Lower lobe of right lung (tissue), 2 donors: ENCODE measurements at places on chromosomes 7 and 10. TPM values are rescaled to one million over a fixed set of nuclear protein-coding genes. Genes with fewer than 3 reads are reported as not detected.

The GRM3 gene
- not detected for total RNA-seq

DNA sequence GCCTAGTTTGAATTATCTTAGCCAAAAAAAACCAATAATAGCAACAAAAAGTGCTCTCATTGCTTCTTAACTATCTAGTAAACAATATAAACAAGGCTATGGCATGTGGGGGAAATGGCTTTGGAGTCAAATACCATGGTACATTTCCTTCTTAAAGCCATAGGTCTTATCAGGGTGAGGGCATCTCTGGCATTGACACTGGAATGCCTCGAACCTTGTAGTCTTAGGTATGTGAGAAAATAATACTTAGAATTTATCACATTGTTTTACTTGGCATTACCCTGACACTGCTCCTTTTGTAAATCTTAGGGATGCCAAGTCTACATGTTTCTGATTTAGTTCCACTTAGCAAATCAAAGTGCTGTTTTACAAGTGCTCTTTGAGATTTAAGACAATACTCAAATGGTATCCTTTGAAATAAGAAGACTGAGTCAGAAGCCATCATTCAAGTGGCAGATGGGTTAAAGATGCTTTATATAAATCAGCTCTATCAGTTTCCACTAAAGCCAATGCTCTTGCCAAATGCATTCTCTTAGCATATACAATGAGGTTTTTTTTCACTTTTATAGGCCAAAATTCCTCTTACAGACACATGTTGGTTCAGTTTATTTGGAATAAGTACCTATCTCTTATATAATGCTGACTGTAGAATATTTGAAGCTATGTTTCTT, 155.2 kb downstream of the HPSE2 start:
- H3K4me1 ChIP-seq: no peaks in the 10 kb centered on the region
- H3K4me3 ChIP-seq: no peak overlapping the region
- no peaks in the 10 kb centered on the region for H3K36me3 ChIP-seq
- no peak overlapping the region for H3K27ac ChIP-seq

DNA sequence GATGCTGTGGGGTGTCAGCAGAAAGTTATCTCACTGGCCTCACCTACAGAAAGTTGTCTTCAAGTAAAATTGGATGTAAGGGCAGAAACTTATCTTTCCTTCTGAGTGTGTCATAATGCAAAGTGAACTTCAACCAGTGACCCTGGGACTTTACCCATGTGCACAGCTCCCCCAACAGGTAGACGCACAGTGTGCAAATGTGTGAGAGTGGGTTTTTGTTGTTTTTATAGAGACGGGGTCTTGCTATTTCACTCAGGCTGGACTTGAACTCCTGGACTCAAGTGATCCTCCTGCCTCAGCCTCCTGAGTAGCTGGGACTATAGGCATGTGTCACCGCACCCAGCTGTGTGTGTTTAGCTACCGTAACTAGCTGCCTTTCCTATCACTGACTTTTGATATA, 6.4 kb upstream of the KAZALD1 start:
- no peak overlapping the region for H3K27ac ChIP-seq
- H3K27me3 ChIP-seq: peaks cover 13% of the 10 kb centered on the region
- H3K4me1 ChIP-seq: peaks cover 8% of the 10 kb centered on the region
- no peak for DNase-seq

DNA sequence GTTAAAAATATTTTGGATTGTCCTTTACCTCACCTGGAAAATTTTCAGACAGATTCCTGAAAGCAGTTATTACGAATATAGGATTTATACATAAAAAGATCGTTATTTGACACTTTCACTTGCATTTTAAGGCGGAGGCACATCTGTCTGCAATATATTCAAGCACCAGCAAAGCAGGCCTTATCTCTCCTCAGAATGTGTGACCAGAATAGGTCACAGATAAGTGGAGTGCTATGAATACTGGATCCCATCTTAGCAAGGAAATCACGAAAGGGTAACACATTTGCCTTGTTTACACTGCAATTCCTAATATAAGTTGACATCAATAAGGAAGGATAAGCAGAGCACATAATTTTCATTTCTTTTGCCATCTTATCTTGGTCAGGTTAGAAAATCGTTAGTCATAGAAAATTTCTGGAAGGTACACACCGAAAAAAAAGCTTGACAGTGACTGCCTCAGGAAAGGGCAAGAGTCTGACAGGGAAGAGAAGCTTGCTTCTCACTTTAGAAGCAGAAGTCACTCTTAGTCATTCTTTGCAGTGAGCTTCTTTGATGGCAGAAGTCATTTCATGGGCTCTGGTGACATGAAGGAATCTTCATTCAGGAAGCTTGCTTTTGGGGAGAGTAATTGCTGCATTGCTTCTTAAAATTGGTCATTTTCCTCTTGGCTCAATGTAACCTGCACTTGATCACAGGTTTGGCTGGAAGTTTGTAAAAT, 98.1 kb upstream of the STK17A start:
- no peak overlapping the region for H3K4me3 ChIP-seq
- H3K4me1 ChIP-seq: peaks cover 10% of the 10 kb centered on the region
- DNase-seq: no peak
- H3K27ac ChIP-seq: no peak overlapping the region
- H3K36me3 ChIP-seq: no peaks in the 10 kb centered on the region
- no peaks in the 10 kb centered on the region for H3K27me3 ChIP-seq

DNA sequence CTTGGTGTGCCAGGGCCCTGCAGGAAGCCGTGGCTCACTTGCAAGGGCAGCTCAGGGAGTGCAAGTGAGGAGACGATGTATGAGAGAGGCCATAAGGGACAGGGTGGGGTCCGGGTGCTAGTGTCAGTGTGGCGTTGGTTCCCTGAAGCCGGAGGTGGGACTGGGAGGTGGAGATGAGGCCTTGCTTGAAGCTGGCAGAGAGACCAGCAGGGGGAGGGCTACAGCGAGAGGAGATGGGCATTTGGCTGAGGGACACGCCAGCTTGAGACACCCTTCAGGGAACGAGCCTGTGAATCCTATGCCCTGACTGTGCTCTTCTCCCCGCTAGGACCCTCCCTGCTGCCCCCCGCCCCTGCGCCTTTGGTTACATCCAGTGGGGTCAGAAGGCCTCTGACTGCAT, 529.1 kb downstream of the TCERG1L start:
- H3K4me1 ChIP-seq: no peaks in the 10 kb centered on the region
- no peaks in the 10 kb centered on the region for H3K27me3 ChIP-seq
- no peaks in the 10 kb centered on the region for H3K36me3 ChIP-seq
- DNase-seq: no peak
- H3K27ac ChIP-seq: no peak overlapping the region

- no peak for DNase-seq
- H3K27ac ChIP-seq: no peak overlapping the region
- no peaks in the 10 kb centered on the region for H3K27me3 ChIP-seq
- no peak overlapping the region for H3K4me3 ChIP-seq
- peaks cover 17% of the 10 kb centered on the region for H3K36me3 ChIP-seq
These were observed 28.3 kb downstream of the NCAPG2 start for GRCh38 chr7:158676171-158676840.

GRCh38 chr7:49321843-49322242, 397.5 kb downstream of the CDC14C start:
- no peak for DNase-seq
- H3K27me3 ChIP-seq: no peaks in the 10 kb centered on the region
- H3K27ac ChIP-seq: no peak overlapping the region
- no peaks in the 10 kb centered on the region for H3K4me1 ChIP-seq
- H3K4me3 ChIP-seq: no peak overlapping the region

DNA sequence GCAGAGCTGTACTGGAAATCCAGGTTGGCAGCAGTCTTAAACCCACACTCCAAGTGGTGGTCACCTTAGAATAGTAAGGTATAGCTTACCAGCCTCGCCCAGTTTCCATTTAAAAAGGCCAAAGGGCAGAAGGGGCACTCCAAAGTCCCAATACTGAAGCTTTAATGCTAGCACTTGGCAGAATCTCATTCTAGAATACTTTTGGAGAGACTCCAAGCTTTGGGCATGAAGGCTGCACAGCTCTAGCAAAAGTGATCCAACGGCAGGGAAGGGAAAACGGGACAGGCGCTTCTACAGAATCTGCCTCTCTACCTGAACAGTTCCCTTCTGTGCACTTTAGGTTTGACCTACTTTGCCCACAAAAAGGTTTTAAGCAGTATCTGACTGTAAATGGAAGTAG, 19.7 kb downstream of the SMURF1 start:
- H3K4me1 ChIP-seq: peaks cover 92% of the 10 kb centered on the region
- H3K36me3 ChIP-seq: no peaks in the 10 kb centered on the region
- H3K27ac ChIP-seq: peak overlapping the region; percentile 80
- no peak for DNase-seq
- no peak overlapping the region for H3K4me3 ChIP-seq

DNA sequence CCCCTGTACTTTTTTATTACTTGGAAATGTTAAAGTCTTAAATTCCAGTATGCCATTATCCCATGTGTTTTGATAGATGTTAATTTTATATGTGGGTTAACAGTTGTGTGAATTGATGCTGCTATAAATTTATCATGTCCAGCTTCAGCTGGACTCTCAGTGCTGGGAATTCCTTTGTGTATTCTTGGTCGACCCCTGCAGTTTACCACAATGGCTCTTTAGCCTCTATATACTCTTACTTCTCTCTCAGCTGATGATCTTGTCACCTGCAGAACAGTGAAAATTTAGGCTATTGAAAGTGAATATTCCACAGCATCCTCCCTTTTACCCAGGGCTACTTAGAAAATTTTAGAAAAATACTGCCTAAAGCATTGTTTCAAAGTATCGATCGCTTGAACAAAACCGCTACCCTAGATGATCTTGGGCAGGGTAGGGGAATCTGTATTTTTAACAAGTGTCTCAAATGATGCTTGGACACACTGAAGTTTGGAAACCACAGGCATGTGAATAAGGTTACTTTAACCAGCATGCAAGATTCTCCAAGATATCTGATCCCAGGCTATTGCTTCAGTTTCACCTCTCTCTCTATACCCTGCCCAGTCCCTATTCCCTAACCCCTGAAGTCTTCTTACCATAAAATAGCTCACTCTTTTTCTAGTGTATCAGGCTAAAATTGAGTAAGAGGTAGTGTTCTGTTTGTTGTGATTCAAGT, 25.4 kb downstream of the LCOR start:
- H3K27me3 ChIP-seq: no peaks in the 10 kb centered on the region
- peaks cover 17% of the 10 kb centered on the region for H3K4me1 ChIP-seq
- H3K36me3 ChIP-seq: peaks cover 14% of the 10 kb centered on the region
- no peak overlapping the region for H3K4me3 ChIP-seq

The MTPN gene
- 144 TPM for total RNA-seq

DNA sequence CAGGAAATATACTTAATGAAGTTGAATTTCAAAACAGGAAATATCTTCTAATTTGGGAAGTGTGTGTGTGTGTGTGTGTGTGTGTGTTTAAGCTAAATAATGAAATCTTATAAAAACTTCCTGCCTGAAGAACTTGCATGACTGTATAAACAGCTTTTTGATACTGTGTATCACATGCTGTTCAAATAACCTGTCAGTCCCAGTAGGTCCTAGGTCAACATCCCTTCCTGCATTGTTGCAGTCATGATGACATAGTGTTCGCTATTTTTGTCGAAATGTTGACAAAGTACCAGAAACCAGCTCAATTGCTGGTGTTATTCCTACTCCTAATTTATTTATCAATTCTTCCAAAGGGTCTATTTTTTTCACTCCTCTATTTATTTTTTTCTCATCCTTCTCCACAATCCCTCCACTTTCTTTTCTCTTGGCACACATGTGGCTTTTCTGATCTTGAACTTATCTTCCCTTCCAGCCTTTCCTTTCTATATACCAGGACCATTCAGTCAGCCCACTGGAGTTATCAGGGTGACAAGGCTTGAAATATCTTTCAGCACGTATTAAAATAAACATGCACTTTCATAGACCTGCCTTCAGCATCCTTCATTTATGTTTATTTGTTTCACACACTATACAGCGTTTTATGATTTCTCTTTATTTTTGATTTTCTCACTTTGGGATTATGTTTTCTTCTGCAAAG, 115.8 kb downstream of the PLXDC2 start:
- H3K27me3 ChIP-seq: no peaks in the 10 kb centered on the region
- no peak overlapping the region for H3K4me3 ChIP-seq
- peak overlapping the region; percentile 2 for H3K27ac ChIP-seq
- peaks cover 42% of the 10 kb centered on the region for H3K4me1 ChIP-seq

- no peaks in the 10 kb centered on the region for H3K36me3 ChIP-seq
- no peak overlapping the region for H3K27ac ChIP-seq
- no peak overlapping the region for H3K4me3 ChIP-seq
- no peaks in the 10 kb centered on the region for H3K4me1 ChIP-seq
These were observed 322.8 kb upstream of the SORCS1 start for GRCh38 chr10:107487284-107487683.
